ENCODE measurements at places on chromosomes 3 and 15.

DNA sequence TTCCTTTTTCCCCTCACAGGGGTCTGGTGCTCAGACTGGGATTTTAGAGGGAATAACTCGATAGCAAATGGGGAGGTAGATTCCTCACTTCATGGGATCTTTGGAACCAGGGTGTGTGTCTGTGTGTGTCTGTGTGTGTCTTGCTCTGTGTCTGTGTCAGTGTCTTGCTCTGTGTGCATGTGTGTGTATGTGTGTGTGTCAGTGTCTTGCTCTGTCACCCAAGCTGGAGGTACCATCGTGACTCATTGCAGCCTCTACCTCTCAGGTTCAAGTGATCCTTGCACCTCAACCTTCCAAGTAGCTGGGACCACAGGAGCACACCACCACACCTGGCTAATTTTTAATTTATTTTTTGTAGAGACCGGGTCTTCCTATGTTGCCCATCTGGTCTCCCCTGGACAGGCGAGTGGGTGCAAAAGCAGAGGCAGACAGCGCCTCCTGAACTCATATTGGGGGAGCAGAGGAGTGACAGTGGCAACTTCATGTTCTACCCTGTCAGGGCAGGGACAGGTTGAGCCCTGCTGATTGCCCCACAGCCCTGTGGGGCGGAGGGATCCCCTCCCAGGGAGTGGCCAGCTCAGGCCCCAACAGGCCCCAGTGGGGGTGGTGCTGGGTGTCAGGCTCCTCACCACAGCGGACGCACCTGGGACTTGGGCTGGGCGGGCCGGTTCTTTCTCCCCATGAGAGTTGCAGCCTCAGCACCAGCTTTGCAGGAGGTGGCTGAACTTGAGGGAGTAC, 10.4 kb upstream of the SEMA4B start:
- no peaks in the 10 kb centered on the region for H3K27me3 ChIP-seq
- peak overlapping the region; percentile 82 for H3K27ac ChIP-seq
- H3K4me3 ChIP-seq = peak overlapping the region; percentile 95

- DNase-seq = no peak
- H3K4me3 ChIP-seq = no peak overlapping the region
- H3K36me3 ChIP-seq = peaks cover 6% of the 10 kb centered on the region
- H3K27ac ChIP-seq = peak overlapping the region; percentile 70
Measured at GRCh38 chr3:185630182-185630622, 44.1 kb downstream of the SENP2 start.

DNA sequence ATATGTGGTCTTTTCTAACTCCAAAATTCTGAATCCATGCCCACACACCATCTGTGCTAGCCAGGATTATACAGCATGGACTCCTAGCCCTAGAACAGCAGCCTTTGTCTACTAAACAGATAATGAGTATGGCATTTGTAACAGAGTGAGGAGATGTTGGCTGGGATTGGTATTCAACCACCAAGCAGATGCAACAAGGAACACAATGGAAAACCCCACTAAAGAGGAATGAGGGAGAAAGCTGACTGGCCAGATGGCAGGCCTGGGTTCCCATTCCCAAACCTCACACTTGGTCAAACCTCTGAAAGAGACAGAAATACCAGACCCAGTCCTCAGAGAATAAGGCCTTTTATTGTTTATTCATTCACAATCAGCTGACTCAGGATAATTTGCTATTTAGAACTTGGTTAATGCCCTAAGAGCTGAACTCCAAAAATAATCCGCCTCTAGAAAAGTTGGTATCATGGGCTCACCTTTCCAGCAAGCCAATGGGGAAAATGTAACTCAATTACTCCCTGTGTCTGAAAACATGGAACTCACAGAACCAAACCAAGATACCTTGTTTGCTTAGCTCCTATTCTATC, 145.6 kb downstream of the LRRC3B start:
- no peak overlapping the region for H3K4me3 ChIP-seq
- peak overlapping the region; percentile 63 for H3K27ac ChIP-seq
- no peaks in the 10 kb centered on the region for H3K27me3 ChIP-seq
- no peaks in the 10 kb centered on the region for H3K36me3 ChIP-seq

DNA sequence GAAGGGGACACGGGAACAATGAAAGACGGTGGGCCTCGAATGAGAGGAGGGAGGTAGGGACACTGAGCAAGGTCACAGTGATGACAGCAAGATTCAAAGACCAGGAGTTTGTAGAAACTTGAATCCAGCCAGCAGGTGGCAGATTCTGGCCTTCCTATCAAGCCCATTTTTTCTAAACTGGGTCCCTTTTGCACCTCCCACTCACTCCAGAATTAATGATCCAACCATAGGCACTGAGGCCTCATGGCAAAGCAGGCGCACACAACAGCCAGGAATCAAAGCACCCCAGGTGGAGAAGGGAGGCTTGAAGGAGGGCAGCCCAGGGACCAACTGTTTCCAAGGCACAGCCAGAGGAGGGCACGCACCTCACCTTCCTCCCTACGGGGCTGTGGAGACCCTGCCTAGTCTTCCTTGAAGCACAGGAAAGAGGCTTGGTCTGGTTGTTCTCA, 90.2 kb downstream of the ANP32A start:
- H3K4me3 ChIP-seq = no peak overlapping the region
- no peaks in the 10 kb centered on the region for H3K36me3 ChIP-seq
- H3K27me3 ChIP-seq = no peaks in the 10 kb centered on the region
- no peak for DNase-seq
- H3K27ac ChIP-seq = no peak overlapping the region

DNA sequence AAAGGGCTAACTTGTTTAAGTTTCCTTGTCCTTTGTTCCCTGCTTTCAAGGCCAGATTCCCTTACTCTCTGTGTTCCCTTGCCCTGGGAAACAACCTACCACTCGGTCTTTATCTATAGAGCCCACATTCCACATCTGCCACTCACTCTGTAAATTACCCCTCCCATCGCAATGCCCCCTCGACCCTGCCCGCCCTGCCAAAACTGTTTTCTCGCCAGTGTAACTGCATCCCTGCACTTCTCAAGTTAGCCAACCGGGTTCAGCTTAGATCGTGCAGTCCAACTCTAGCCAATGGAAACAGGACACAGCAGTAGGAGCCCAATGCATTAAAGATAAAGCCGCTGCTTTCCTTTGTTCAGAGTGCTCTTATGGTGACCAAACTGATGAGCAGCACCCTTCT, 263.6 kb downstream of the TBL1XR1 start:
- H3K27ac ChIP-seq = no peak overlapping the region
- no peaks in the 10 kb centered on the region for H3K4me1 ChIP-seq
- H3K36me3 ChIP-seq = no peaks in the 10 kb centered on the region
- DNase-seq = no peak
- H3K4me3 ChIP-seq = no peak overlapping the region
- no peaks in the 10 kb centered on the region for H3K27me3 ChIP-seq

DNA sequence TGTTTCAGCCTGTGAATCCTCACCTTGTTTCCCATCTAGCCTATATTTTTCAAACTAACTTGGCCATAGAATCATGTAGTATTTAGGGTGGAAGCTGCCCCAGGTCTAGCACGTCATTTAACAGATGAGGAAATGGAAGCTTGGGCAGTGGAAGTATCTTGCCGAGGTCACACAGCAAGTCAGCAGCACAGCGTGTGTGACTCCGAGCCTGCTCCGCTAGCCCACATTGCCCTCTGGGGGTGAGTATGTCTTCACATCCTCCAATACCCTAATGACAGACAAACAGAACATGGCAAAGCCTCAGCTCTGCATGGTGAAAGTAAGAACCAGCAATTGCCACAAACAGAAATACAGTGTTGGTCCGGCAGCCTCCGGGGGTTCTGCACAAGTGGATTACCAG, 2.2 kb upstream of the CCR5 start:
- H3K27me3 ChIP-seq = peaks cover 8% of the 10 kb centered on the region
- H3K4me3 ChIP-seq = no peak overlapping the region
- H3K27ac ChIP-seq = peak overlapping the region; percentile 47
- peak; percentile 41 for DNase-seq
- peaks cover 18% of the 10 kb centered on the region for H3K4me1 ChIP-seq
- no peaks in the 10 kb centered on the region for H3K36me3 ChIP-seq

DNA sequence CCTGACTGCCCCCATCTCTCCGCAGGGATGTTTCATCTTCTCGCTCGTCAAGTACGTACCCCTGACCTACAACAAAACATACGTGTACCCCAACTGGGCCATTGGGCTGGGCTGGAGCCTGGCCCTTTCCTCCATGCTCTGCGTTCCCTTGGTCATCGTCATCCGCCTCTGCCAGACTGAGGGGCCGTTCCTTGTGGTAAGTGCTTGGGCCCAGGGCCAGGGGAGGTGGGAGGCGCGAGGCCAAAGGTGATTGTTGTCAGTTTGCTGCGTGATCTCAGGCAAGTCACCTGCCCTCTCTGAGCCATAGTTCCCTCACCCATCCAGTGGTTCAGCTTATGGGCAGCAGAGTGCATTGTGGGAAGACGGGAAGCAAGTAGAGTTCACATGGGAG, 58.5 kb downstream of the GRIP2 start:
- H3K27ac ChIP-seq = no peak overlapping the region
- H3K4me1 ChIP-seq = no peaks in the 10 kb centered on the region
- peaks cover 66% of the 10 kb centered on the region for H3K36me3 ChIP-seq
- no peaks in the 10 kb centered on the region for H3K27me3 ChIP-seq

- no peaks in the 10 kb centered on the region for H3K4me1 ChIP-seq
- peaks cover under 1% of the 10 kb centered on the region for H3K27me3 ChIP-seq
- H3K27ac ChIP-seq = no peak overlapping the region
- DNase-seq = no peak
- H3K4me3 ChIP-seq = no peak overlapping the region
Measured at GRCh38 chr3:140052771-140053702, 118.1 kb downstream of the CLSTN2 start.

DNA sequence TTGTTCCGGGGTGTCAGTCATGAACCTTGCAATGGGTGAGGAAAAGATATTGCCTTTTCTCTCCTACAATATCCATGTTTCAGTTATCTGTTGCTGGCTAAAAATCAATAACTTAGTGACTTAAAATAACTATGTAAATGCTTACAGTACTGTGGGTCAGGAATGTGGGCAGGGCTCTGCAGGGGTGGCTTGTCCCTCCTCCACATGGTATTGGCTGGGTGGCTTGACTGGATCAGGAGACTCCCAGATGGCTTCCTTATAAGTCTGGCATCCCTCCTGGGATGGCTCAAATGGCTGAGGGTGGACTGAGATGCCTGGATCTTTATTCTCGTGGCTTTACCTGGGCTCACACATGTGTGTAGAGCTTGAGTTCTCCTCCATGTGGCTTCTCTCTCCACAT, 47.5 kb downstream of the GTPBP8 start:
- no peaks in the 10 kb centered on the region for H3K27me3 ChIP-seq
- H3K4me1 ChIP-seq = no peaks in the 10 kb centered on the region
- H3K27ac ChIP-seq = no peak overlapping the region
- no peak for DNase-seq
- no peak overlapping the region for H3K4me3 ChIP-seq

- H3K27me3 ChIP-seq = no peaks in the 10 kb centered on the region
- H3K36me3 ChIP-seq = peaks cover 32% of the 10 kb centered on the region
- no peak for DNase-seq
- H3K4me3 ChIP-seq = no peak overlapping the region
- peak overlapping the region; percentile 59 for H3K27ac ChIP-seq
Measured at GRCh38 chr3:20141851-20142250, 44.2 kb downstream of the SGO1 start.

DNA sequence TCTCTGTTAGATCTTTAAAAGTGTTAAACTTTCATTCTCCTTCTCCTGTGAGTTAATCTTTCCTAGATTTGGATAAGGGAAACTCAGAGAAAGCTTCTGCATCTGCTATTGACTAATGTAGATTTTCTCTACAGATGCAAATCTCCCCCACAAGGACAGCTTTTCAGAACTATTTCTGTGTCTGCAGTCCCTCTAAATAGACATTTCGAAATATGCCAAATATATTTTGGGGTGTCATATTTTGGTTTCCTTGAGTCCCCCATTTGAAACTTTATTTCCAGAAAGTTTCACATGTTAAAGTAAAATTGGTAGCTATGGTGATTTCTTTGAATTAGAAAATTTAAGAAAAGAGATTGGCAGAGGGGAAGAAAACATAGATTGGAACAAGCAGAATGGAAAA, 852.3 kb upstream of the ALCAM start:
- H3K27ac ChIP-seq = no peak overlapping the region
- no peaks in the 10 kb centered on the region for H3K36me3 ChIP-seq
- no peak overlapping the region for H3K4me3 ChIP-seq
- no peak for DNase-seq

DNA sequence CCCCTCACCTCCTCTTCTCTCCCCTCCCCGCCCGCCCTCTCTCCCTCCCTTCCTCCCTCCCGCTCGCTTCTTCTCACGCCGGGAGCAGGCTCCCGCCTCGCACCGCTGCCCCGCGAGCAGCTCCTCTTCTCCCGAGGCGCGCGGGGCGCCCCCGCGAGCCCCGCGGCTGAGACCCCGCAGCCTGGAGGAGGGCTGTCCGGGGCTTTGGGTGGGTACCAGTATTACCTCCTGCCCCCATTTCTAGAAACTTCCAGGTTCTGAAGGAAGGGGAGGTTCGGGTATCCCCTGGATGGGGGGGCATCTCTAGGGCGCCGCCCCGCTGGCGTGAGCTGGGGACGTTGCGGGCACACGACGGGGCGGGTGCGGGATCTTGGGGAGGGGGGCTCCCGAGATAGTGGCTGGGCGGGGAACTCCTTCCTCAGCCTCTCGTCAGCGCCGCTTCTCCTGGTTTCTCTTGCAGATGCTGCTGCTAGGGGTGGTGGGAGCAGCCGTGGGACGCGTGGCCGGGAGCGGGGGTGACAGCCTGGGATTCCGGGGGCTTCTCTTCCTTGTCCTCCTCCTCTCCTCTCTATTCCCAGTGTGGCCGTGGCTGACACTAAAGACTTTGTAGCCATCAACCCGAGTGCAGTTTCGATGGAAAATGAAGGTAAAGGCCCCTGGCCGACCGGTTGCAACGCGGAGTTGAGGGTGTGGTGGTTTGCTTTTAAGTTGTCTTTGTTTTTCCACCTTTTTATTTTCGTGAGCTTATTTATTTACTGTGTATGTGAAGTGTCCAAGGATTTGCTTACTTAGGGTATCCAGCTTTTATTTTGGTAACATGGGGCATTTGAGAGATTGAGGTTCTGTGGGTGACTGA, 474 bp downstream of the ATP2C1 start:
- peak overlapping the region; percentile 96 for H3K27ac ChIP-seq
- no peaks in the 10 kb centered on the region for H3K36me3 ChIP-seq
- DNase-seq = peak; percentile 42
- no peaks in the 10 kb centered on the region for H3K27me3 ChIP-seq
- peak overlapping the region; percentile 98 for H3K4me3 ChIP-seq
- peaks cover 20% of the 10 kb centered on the region for H3K4me1 ChIP-seq

DNA sequence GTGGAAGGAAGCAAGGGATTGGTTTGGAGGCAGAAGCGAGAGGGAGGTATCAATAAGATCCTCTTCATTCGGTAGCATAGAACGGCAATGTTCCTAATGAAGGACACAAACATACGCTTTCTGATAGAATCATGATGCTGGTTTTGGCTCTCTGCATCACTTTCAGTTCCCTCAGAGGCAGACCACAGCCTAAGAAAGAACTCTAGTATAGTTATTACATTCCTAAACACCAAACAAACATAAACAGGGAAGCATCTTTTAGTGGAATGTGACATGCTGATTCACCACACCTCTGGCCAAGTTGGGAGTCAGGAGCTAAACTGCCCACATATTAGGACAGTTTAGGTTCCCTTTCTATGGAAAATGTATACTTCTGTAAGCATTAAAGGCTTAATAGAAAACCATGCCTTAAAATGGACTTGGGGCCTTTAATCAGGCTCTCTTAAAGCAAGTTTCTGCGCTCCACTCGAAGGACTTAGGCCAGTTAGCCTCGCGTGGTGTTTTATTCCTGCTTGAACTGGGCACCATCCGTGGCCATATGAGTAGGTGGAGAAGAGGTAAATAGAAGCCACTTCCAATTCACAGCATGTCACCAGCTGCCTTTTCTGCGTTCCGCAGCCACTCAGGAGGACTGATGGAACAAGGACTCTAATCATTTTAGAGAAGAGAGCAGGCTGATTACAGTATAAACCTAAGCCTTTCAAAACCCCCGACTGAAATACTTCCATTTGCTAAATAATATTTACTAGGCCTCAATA, 53.7 kb downstream of the CD47 start:
- H3K27me3 ChIP-seq = no peaks in the 10 kb centered on the region
- peaks cover 14% of the 10 kb centered on the region for H3K36me3 ChIP-seq
- peak overlapping the region; percentile 94 for H3K27ac ChIP-seq
- peak; percentile 24 for DNase-seq
- H3K4me3 ChIP-seq = peak overlapping the region; percentile 62
